ENCODE measurements at places on chromosomes 12 and 14.

- DNase-seq: peak; percentile 46
Observed at GRCh38 chr14:75340921-75341320, 62.3 kb downstream of the FOS start.

GRCh38 chr12:87982208-87982607, 47.0 kb downstream of the C12orf50 start:
- no peak for DNase-seq

DNA sequence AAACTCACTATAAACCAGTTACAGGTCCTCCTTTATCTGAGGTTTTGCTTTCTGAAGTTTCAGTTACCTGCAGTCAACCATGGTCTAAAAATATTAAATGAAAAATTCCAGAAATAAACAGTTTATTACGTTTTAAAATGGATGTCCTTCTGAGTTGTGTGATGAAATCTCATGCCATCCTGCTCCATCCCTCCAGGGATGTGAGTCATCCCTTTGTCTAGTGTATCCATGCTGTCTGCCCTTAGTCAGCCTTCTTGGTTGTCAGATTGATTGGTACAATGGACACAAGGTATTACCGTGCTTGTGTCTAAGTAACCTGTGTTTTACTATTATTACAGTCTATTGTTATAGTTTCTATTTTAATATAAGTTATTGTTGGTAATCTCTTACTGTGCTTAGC, 328.3 kb downstream of the APAF1 start:
- no peak for DNase-seq

DNA sequence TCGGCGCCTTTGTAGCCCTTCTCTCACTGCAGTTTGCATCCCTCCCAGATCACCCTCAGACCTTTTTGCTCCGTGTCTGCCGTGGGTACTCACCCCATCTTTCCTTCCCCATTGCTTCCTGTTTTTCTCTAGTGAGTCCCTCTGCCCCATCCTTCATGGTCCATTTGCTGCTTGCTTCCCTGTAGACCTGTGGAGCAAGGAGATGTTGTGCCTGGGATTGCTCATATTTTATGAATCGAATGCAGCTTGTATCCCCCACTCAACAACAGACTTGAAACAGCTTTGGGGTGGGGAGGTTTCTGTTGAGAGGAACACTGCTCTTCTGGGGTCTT, 661 bp downstream of the DENR start:
- no peak for DNase-seq

- no peak for DNase-seq
Observed at GRCh38 chr12:64621257-64621942, 11.1 kb downstream of the RASSF3 start.

GRCh38 chr14:53215101-53215500, 62.0 kb upstream of the DDHD1 start:
- DNase-seq: no peak

DNA sequence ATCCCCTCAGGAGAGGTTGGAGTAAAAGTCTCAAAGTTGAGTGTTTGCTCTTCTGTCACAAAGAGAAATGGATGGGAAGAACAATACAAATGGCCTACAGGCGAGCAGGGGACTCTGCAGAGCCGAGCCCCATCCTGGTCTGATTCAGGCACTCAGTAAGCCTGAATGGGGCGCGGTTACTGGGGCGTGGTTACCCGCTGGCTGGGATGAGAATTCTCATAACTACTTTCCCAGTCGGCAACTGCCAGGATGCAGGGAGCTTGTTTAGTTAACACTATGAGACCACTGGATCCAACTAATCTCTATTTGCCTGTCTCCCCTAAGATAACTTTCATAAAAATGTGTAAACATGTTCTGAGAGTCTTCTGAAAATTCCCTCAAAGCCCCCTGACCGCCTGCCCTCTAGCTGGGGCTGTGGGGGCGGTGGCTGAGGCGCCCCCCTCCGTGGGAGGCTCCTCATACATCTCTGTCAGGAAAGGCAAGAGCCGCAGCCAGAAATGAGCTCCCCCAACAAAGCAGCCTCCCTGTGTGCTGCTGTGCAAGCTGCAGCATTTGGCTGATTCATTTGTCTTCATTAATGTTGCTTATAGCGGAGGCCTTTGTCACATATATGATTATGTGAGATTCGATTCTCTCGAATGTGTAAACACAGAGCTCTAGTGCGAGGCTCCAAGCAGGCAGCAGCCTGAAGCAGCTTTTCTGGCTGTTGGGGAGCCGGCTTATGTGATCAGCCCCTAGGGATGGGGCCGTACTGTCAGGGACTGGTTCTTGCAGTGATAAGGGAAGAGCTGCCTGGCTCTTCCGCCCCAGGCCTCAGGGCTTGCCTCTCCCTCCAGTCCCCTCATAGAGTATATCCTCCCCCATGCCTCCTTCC, 126.1 kb upstream of the ARHGAP5 start:
- DNase-seq: no peak

- DNase-seq: no peak
Observed at GRCh38 chr12:109949089-109949488, 47.1 kb downstream of the GIT2 start.

DNA sequence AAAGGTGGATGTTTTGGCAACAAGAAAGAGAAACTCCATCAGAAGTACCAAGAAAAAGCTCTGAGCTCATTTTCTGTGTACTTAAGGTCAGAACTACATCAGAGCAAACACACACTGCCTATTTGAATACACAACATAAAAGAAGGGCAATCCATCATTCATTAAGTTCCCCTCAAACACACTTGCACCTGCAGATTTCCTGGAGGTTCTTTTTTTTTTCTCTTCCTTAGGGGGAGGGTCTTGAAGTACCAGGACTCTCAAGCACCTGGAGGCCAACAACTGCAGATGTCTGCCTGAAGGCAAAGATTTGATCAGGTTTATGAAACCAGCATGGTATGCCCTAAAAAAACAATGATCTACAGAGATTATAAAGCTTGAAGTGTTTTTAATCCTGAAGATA, 26.1 kb upstream of the PTHLH start:
- DNase-seq: no peak

DNA sequence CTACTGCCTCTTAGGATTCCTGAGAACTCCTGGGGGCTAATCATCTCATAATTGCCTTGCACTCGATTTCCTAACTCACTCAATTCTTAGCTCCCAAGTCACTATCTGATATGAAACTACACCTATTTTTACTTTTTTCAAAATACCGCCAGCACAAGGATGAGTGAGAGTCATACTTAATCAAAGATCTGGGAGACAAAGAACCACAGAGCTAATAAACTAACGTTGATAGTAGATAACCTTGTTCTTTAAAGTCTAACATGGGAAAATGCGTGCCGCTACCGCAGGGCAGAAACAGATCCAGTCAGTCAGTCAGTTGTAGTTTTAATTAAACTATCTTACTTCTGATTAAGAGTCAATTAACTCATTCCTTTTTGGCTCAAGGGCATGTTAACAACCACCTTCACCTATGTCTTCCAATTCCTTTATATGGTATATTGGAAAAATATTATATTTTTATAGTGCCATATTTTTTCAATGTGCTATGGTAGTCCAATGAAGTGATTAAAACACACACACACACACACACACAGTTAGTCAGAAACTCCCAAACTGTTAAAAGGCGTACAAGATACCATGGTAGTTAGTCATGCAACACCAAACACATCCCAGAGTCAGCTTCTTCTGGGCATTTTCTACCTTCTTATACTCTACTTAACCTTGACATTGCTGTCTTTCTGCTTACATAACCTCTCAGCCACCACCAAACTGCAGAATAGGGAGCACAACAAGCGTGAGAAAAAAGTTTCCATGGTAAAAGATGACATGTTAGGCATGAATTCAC, 114.0 kb downstream of the KLHL28 start:
- no peak for DNase-seq

GRCh38 chr14:78202163-78202562, 32.0 kb downstream of the NRXN3 start:
- DNase-seq: no peak

DNA sequence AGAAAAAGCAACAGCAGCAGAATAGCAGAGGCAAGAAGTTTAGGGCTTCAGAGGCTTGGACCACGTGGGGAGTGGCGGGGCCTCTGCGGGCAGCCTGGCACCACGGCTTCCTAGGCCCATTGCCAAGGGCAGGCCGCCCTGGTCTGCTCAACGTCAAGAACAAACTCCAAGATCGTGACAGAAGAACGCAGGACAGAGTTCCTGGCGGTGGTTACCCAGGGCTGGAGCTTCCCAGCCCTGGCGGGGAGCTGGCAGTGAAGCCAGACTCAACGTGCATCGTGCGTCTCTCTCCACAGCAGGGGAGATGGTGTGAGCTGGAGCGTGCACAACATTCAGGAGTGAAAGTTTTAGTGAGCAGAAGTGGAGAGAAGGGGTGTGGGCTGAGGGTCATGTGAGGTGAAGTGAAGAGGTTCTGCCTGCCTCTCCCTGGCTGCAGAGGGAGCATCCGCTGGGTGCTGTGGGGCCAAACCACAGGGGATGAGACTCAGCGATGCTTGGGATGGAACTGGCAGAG, 13.9 kb upstream of the CACNA2D4 start:
- no peak for DNase-seq

GRCh38 chr12:3218228-3219171, 141.3 kb downstream of the TSPAN9 start:
- DNase-seq: no peak

GRCh38 chr12:14803830-14804160, 325 bp downstream of the C12orf60 start:
- DNase-seq: no peak

GRCh38 chr12:67154901-67155300, 114.3 kb upstream of the CAND1 start:
- no peak for DNase-seq

- DNase-seq: no peak
Observed at GRCh38 chr12:127398016-127398710, 868.8 kb upstream of the TMEM132C start.

DNA sequence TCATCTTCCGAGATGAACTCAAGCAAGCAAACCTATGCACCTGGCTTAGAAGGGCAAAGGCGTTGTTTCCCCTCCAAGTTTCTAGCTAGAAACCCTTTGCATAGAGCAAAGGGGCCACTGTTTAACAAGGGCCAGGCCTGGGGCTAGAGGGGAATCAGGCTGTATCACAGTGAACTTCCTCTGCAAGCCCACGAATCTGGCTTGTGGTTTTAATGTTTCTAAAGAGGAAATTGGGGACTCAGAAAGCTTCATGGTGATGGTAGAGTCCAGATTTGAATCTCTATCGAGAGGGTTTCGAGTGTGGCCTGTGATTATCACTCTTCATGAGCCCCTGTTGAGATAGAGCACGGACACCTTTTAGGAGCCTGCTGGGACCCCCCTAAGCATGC, 189.9 kb downstream of the VRK1 start:
- DNase-seq: no peak

GRCh38 chr12:117514016-117514415, 152.6 kb upstream of the NOS1 start:
- DNase-seq: no peak

DNA sequence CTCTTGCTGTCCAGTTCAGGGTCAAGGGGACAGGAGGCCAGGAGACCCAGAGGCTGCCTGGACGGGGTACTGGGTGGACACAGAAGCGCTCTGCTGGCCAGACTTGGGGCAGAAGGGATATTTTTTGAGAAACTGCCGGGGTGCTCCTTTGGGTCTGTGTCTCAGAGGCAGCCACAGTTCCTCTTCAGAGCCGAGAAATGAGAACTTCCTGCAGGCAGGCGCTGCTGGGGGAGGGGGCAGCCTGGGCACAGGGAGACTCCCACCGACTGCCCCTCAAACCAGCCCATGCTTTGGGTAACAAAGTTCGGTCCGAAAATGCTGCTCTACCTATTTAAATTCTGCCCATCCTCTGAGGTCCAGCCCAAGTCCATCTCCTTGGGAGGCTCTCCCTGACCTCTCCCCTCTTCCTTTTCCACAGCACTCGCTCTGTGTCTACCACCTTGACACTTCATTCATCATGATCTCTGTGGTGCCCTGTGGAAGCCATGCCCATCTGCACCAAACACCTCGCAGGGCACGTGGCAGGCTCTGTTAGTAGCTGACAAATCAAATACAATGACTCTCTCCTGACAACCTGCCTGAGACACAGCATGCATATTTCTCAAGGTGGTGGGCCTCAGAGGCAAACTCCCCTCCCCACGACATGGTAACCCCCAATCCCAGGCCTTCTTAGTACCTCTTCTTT, 16.4 kb downstream of the HDAC7 start:
- no peak for DNase-seq

GRCh38 chr12:118680356-118680963, 300.9 kb upstream of the SRRM4 start:
- no peak for DNase-seq

DNA sequence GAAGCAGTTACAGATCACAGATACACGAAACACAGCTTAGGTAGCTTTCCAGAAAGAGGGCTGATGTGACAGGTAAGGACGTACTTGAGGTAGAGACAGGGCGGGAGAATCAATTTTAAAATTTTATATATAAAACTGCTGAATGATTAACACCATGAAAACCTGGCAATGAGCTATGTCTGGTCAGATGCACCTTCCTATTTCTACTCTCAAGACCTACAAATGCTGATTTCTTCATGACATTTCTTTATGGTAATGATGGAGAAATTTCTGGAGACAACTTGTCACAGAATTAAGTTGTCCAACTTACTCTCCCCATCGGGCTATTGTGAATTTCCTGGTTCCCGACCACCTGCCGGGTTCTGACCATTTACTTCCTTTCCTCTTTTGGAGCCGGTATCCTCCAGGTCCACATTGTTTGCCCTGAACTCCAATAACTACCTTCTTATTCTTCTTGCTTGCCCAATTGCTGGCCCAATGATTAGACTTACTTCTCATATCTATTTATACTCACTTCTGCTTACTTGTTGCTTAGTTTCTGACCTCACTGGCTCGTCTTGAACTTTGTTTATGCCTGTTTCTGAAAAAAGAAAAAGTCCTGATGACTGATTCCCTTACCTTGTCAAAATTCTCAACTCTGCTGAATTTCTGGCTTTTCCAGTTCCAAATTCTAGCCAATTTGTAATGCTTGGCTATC, 12.8 kb upstream of the ATP2B1 start:
- DNase-seq: no peak

All from anterior cingulate cortex (tissue), 58 donors.